ENCODE measurements at places on chromosomes 5 and 9.

DNA sequence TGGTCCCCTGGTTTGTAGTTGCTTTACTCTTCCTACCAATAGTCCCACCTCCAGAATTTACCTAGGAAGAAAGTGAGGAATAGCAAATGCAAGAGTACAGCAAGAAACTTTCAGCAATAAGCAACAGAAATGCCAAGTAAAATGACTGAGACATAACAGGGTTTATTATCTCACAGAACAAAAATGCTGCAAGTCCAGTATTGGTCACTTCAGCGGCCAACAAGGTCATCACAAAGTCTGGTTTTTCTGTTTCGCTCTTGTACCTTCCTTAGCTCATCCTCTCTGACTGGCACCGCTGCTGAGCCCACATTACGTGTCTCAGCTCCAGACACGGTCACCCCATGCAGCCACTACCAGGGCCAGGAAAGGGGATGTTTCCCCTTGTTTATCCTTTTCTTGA lies 82.7 kb downstream of the RFK start:
- no peak for DNase-seq

GRCh38 chr5:19125956-19126713 lies 861.9 kb downstream of the CDH18 start:
- DNase-seq, result no peak

GRCh38 chr5:172821340-172821985 lies 12.6 kb upstream of the ERGIC1 start:
- no peak for DNase-seq

- no peak for DNase-seq
These were observed 31.7 kb upstream of the NR3C1 start for GRCh38 chr5:143435210-143435657.

DNA sequence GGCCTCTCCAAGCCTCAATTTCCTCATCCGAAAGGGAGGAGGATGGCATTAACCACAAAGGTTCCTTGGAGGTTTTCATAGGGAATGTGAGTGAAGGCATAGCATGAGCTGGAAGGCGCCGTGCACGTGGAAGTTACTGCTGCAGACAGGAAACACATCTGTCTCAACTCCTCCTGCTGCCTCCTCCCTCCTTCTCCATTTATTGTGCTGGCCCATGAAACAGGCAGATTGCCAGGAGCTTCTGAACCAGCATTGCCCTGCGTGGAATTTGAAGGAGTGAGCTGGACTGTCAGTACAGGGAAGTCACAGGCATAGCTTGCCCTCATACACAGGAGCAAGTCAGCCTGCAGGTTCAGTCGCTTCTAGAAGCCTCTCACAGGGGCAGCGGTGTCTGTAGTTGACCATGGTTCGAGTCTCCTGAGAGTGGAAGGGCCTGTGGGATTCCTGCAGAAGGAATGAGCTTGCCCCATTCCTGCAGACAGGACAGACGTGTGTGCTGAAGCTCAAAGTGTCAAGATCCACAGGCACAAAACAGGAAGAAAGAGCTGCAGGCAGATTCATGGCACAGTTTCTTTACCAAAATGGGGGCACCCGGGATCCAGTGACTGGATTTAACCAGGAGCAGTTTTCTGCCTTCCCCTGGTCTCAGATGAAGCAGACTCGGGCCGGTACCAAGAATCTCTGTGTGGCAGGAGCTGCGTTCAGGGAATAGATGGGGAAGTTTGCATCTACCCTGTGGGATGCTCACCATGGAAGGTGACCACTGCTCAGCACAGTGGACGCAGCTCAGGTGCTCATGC lies 48.7 kb upstream of the CTSL start:
- DNase-seq, result no peak

Data from stimulated activated CD8-positive, alpha-beta memory T cell treated with anti-CD3 and anti-CD28 coated beads, Interleukin-7, amount 100 ng/mL, for 1 hour (primary cell).